ENCODE measurements at places on chromosomes 12 and 14. TPM values are rescaled to one million over a fixed set of nuclear protein-coding genes. Genes with fewer than 3 reads are reported as not detected.

Gene ARHGEF25
- 18.6 TPM for total RNA-seq

- DNase-seq, result no peak
Measured at GRCh38 chr14:80117876-80118275, 93.4 kb downstream of the DIO2 start.

Gene WIF1
- 51.1 TPM for total RNA-seq

- DNase-seq, result no peak
Measured at GRCh38 chr12:44655846-44656245, 220.3 kb downstream of the NELL2 start.

DNA sequence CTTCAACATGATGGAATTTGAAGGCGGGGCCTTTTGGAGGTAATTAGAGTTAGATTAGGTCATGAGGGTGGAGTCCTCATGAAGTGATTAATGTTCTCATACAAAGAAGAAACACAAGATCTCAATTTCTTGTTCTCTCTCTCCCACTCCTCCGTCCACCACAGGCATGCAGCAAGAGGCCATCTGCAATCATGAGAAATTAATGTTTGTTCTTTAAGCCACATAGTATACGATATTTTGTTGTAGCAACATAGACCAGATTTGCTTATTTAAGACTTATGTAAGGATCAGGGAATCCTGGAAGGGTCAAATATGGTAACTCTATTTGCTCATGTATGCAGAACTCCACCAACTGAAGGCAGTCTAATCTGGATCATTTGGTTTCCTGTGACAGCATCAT is 429.0 kb downstream of the LRIG3 start:
- DNase-seq, result peak; percentile 5

GRCh38 chr14:98893675-98894074 is 378.3 kb downstream of the BCL11B start:
- no peak for DNase-seq

- DNase-seq, result peak; percentile 29
Measured at GRCh38 chr14:71290301-71290700, 383.0 kb downstream of the PCNX1 start.

DNA sequence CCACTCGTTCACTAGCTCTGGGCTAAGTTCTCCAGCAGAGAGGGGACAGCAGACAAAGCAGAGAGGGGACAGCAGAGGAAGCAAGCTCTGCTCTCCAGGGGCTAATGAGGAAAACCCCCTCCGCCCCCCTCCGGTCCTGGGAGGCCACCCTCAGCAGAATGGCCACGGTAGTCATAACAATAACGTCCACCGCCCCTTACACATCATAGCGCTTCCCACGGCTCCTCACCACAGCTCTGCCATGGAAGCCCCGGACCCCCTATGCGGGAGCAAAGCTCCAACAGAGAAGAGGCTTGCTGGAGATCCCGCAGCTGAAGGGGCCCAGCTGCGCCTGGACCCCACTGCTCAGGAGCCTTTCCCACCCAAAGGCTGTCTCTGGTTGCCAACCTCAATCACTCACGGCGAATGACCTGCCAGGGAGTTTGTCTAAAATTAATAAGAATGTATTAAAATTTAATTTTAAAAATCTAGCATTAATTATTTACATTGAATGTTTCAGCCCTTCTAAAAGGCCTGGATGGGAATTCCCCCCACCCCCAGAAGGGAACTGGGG is 17.4 kb downstream of the BEGAIN start:
- no peak for DNase-seq

Gene MLH3
- total RNA-seq, result 63.5 TPM

Gene DNAI7
- total RNA-seq, result 1.5 TPM

Gene IFI27
- total RNA-seq, result 22.2 TPM

GRCh38 chr14:87847216-87847755 is 145.7 kb downstream of the GALC start:
- DNase-seq, result peak; percentile 38

Gene INHBC
- total RNA-seq, result not detected

GRCh38 chr12:85509081-85509856 is 229.2 kb downstream of the ALX1 start:
- no peak for DNase-seq

GRCh38 chr14:32256576-32256975 is 53.5 kb upstream of the RNU6-8 start:
- peak; percentile 68 for DNase-seq

GRCh38 chr14:74062809-74063150 is 21.5 kb downstream of the ALDH6A1 start:
- no peak for DNase-seq

Data from tongue (tissue), 3 donors.